A549 treated with CORT108297 at 1 μM for 4 hours (cell line): ENCODE measurements at places on chromosomes 3 and 15. TPM values are rescaled to one million over a fixed set of nuclear protein-coding genes. Genes with fewer than 3 reads are reported as not detected.

The GOLGA8R gene
- total RNA-seq, result 0.12 to 0.35 TPM (median 0.26 TPM) in 5 replicates

The CCDC13 gene
- total RNA-seq, result 0.25 to 0.51 TPM (median 0.49 TPM) in 5 replicates

The PDZRN3 gene
- total RNA-seq, result not detected in 5 replicates

The UPK1B gene
- total RNA-seq, result 10.1 to 14.7 TPM (median 12.9 TPM) in 5 replicates

The SLC51B gene
- 11.4 to 16.4 TPM (median 12.7 TPM) in 5 replicates for total RNA-seq

The CCK gene
- total RNA-seq, result 1.2 to 1.9 TPM (median 1.3 TPM) in 5 replicates

The ECE2 gene
- total RNA-seq, result not detected in 5 replicates

The SEMA3G gene
- total RNA-seq, result 0.09 to 0.32 TPM (median 0.17 TPM) in 5 replicates

The DPP8 gene
- total RNA-seq, result 19.9 to 27.0 TPM (median 25.2 TPM) in 5 replicates

The GUCA1C gene
- not detected in 5 replicates for total RNA-seq

The UROC1 gene
- total RNA-seq, result not detected in 5 replicates

The GNB4 gene
- total RNA-seq, result 9.4 to 15.6 TPM (median 11.5 TPM) in 5 replicates

The GOLGA6L24 gene
- not detected in 5 replicates for total RNA-seq

The DLL4 gene
- total RNA-seq, result 0.57 to 0.75 TPM (median 0.65 TPM) in 5 replicates

The APOD gene
- total RNA-seq, result 0.50 to 1.1 TPM (median 0.58 TPM) in 5 replicates

The TGM4 gene
- total RNA-seq, result 0.03 to 0.10 TPM (median 0.04 TPM) in 5 replicates

The SI gene
- not detected in 5 replicates for total RNA-seq

The CTXND1 gene
- total RNA-seq, result 0.01 to 0.02 TPM (median 0.01 TPM) in 3 of 5 replicates, not detected in the others

The ARID3B gene
- total RNA-seq, result 3.1 to 4.2 TPM (median 3.9 TPM) in 5 replicates

The CYP8B1 gene
- total RNA-seq, result not detected in 5 replicates

The CSTA gene
- 0.82 to 1.2 TPM (median 1.0 TPM) in 5 replicates for total RNA-seq

The RARB gene
- 5.5 to 10.8 TPM (median 10.4 TPM) in 5 replicates for total RNA-seq

The C2CD4B gene
- 0.07 to 0.24 TPM (median 0.11 TPM) in 4 of 5 replicates, not detected in the other for total RNA-seq

The GRK7 gene
- not detected in 5 replicates for total RNA-seq

The ZBTB11 gene
- total RNA-seq, result 9.5 to 10.8 TPM (median 10.0 TPM) in 5 replicates

The RAP2B gene
- total RNA-seq, result 7.3 to 8.2 TPM (median 7.7 TPM) in 5 replicates

The NBEAL2 gene
- 42.2 to 72.6 TPM (median 61.1 TPM) in 5 replicates for total RNA-seq

The ITIH1 gene
- not detected in 5 replicates for total RNA-seq

The SH3GL3 gene
- 0.58 to 0.80 TPM (median 0.67 TPM) in 5 replicates for total RNA-seq

The SLC30A4 gene
- 1.3 to 2.1 TPM (median 1.7 TPM) in 5 replicates for total RNA-seq

The C3orf38 gene
- 15.2 to 21.5 TPM (median 18.0 TPM) in 5 replicates for total RNA-seq

The PLA2G4D gene
- total RNA-seq, result 0.03 TPM in 1 of 5 replicates, not detected in the others

The PSTPIP1 gene
- 0.22 TPM in 1 of 5 replicates, not detected in the others for total RNA-seq

The TRPM1 gene
- total RNA-seq, result not detected in 5 replicates

The LRRC58 gene
- total RNA-seq, result 14.5 to 16.1 TPM (median 15.2 TPM) in 5 replicates

The LYSMD4 gene
- total RNA-seq, result 3.2 to 5.1 TPM (median 4.3 TPM) in 5 replicates

The OXTR gene
- total RNA-seq, result 9.1 to 11.4 TPM (median 10.4 TPM) in 5 replicates

The SYNPR gene
- not detected in 5 replicates for total RNA-seq

The SCAMP2 gene
- total RNA-seq, result 55.2 to 69.3 TPM (median 66.6 TPM) in 5 replicates

The IRAK2 gene
- 18.5 to 26.4 TPM (median 22.9 TPM) in 5 replicates for total RNA-seq
